COLO829 (cell line): ENCODE measurements at places on chromosomes 4 and X.
A peak's percentile ranks its signal among the peaks of the same experiment; 100 is the strongest.

DNA sequence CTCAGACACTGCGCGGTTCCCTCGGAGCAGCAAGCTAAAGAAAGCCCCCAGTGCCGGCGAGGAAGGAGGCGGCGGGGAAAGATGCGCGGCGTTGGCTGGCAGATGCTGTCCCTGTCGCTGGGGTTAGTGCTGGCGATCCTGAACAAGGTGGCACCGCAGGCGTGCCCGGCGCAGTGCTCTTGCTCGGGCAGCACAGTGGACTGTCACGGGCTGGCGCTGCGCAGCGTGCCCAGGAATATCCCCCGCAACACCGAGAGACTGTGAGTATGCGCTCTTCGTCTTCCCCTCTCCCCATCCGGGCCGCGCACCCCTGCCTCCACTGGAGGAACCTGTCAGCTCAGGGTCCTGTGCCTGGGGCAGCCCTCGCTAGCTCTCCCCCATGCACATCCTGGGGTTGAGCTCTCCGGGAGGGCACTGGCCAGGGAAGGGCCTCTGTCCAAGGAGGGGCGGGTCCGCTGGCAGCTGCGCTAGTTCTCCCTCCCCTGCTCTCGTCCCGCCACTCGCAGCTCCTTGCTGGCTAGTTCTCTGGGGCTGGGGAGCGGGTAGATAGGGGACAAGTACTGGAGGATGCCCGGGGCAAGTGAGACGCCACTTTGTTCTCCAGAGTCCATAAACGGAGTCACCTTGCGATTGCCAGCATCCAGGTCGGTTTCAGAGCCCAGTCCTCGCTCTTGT lies 2.2 kb downstream of the SLIT2 start:
- DNase-seq, result no peak

DNA sequence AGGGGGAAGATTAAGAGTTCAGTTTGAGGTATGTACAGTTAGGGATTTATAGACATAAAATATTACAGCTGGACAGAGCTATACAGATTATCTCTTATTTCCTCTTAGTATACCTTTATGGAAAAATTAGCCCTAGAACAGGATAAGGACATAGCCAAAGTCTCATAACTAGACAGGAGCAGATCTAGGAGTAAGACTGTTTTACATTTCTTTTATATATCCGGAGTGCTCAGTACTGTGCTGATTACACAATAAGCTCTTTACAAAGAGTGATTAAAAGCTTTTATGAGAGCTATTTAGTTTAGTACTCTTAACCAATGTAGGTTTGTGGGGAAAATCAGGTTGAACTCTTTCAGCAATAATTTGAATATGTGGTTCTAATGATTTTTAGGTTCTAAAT lies 105.8 kb downstream of the TBX22 start:
- no peak for DNase-seq

DNA sequence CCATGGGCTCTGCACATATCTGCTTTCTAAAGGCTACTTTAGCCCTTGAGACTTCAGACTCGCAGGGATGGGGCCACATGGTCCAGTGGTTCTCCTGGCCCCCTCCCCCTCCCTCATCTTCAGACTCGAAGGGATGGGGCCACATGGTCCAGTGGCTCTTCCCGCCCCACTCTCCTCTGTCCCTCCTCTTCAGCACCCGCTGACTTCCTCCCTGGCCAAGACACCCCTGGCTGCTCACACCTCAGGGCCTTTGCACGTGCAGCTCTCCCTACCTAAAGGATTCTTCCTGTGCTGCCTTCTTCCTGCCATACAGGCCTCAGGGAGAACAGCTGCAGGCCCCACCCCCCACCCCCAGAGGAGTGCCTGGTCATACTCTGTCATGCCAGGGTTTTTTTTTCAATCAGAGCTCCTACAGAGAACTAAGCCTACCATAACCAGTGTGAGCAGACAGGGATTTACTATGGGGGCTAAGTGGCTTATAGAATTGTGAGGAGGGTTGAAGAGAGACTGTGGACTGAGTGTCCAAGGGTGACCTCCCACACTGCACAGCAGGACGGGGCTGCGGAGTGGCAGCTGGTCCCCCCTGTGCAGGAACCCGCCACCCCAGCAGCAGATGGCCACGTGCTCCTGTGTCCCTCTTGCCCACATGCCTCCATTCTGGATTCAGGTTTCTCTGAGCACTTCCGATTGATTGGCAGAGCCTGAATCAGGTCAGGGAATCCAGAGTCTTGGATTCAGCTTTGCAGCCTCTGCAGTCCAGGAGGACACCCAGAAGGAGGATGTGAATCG lies 6.1 kb upstream of the SPON2 start:
- DNase-seq, result no peak

DNA sequence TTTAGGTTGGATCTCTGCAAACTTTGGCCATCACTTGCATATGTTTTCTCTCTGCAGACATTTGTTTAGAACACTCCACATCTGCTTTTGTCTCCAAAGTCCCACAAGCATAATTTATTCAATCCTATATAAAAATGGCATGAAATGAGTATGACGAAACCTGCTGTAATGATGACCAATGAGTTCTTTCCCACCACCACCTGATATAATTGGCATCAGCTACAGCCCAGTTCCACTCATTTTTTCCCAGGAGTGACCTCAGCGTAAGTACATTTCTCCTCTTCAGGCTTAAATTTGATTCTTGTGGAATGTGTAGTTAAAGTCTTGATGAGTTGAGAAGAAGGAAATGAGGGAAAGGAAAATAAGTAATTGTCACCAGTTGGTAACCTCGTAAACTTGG lies 205.1 kb downstream of the AWAT2 start:
- DNase-seq, result no peak

- peak; percentile 33 for DNase-seq
Measured at GRCh38 chrX:47143894-47144625, 442 bp downstream of the NDUFB11 start.

DNA sequence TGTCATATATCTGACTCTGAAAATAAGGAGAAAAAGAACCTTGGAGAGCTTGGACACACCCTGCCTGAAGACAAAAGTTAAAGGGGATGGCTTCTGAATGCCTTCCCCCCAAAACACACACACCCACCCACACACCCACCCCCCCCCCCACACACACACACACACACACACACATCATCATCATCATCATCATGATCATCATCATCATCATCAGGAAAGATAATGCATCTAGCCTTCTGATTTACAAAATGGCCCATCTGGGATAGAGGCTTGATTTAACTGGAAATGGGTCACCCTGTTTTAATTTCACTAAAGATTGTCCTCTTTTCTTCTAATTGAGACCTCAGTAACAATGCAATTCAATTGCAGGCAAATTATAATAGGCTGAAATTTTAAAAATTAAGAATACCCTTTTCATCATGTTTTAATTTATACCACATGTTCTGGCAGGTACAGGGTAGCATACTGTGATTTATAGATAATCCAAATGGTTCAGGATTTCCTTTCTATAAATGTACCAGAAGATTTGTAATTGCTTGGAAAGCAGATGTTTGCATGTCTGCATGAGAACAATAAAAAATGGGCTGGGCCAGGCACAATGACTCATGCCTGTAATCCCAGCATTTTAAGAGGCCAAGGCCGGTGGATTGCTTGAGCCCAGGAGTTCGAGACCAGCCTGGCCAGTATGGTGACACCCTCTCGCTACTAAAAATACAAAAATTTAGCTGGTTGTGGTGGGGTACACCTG lies 56.5 kb downstream of the TRIM2 start:
- DNase-seq, result no peak

DNA sequence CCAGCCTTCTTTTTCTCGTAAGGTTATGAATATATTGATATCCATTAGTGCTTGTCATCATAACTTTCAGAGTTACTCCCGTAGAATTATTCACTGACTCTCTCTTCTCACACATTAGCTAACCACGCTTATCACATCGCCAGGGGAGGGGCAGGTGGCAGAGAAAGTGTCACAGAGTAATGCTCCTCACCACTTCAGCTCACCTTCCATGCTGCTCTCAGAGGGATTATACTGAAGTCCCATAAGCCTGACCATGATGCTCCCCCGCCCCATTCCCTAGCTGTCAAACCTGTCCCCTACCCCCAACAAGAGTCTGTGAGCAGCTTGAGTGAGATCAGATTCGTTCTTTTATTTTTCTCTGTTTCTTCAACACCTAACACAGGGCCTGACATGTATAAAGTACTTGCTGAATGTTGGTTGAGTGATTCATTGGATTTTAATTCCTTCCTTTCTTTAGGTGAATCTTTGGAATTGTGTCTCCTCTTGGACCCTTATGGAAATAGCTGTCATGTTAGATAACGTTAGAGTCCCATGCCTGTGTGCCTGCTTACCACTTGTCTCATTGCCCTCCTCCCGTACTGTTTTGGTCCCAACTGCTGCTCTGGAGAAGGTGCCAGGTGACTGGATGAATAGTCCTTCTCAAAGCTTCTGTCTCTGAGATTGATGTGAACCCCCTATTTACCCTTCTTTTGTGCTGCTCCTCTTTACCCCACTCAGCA lies 55.1 kb downstream of the RS1 start:
- DNase-seq, result no peak

- DNase-seq, result no peak
Measured at GRCh38 chr4:79317711-79318110, 8.2 kb downstream of the NAA11 start.

DNA sequence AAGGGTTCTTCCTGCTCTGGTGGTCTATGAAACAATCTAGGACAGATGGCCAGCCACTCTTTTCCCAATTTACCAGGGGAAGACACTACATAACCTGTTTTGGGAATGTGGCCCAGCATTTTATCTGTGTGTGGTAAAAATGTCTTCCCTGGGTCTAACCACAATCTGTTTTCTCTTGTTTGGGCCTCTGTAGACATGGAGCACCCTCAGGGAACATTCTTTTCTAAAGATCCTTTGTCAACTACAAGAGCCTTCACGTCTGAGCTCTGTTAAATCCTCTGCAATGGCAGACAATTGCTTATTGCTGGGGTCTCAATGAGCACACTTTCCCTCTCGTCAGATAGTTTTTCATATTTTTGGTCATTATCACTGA lies 35.5 kb downstream of the PLAC1 start:
- peak; percentile 76 for DNase-seq

DNA sequence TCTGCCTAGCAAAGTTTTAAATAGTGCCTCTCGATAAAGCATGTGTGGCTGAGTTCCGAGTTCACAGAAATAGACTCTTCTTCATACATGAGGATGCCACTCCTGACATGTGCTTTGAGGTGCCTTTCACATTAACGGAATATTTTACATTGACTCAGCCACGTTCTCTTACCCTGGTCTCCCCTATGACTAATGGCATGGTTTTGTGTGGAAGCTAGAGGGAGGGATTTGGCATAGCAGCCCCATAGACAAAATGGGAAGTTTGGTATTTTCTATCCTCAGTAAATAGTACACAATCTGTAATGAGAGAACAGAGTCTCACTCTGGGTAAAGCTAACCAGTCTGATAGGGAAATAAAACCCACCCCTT lies 68.9 kb downstream of the PCDH19 start:
- DNase-seq, result no peak

DNA sequence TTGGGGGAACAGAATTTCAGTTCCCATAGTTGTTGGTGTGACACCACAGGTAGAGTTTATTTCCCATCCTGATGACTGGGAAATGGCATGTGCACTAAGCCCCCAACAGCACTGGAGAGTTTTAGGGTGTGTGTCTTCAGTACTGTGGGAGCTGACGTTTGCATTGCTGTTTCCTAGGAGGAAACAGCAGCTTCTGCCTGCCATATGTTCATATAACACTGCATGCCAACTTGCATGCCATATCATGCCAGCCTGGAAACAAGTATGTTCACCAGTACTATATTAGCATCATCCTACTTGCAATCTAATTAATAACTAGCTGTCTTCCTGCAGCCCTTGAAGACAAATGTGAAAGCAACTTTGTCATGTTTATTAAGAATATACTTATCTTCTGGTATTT lies 58.2 kb downstream of the NAA11 start:
- DNase-seq, result no peak

DNA sequence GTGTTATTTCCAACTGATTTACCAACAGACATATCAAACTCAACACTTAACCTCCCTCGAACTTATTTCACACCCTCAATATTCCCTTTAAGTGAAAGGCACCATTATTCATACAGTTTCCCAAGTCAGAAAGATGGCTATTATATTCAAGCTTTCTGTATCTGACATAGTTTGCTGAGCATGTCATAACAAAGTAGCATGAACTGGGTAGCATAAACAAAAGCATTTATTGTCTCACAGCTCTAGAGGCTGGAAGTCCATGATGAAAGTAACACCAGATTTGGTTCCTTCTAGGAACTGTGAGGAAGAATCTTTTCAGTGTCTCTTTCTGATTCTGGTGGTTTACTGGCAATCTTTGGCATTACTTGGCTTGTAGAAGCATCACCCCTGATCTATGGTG lies 1388.6 kb downstream of the TECRL start:
- DNase-seq, result peak; percentile 49

DNA sequence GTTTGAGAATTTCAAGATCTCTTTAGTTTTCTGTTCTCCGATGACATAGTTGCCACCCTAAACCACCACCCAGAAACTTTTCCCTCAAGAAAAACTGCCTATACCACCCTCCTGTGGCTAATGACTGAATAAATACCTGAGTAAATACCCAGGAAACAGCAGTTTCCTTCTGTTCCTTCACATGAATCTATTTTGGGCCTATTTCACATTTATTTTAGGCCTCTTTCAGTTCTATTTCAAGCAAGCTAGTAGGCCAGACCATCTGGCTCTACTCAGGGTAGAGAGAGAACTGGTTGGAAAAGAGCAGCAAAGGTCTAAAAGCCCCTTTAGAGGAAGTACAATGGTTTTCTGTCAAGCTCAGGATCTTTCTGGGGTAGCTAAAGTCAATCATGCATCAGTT lies 23.4 kb downstream of the ARHGEF9 start:
- DNase-seq, result no peak

DNA sequence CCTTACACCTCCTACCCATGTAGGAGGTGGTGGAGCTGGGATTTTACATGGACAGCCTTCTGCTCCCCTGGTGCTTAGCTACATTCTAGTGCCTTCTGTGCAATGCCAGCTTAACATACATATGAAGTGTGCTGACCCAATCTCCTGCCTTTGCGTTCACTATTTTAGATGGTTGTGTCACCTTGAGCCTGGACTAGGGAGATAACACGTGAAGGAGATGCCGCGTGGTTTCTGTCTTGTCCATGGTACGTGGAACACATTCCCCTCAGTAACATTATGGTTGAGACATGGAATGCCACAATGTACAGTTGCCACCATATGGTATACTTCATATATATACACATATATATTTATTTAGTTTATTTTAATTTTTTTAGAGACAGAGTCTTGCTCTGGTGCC lies 54.0 kb downstream of the TBL1X start:
- DNase-seq, result no peak
